ENCODE measurements at places on chromosomes 7 and 10.

DNA sequence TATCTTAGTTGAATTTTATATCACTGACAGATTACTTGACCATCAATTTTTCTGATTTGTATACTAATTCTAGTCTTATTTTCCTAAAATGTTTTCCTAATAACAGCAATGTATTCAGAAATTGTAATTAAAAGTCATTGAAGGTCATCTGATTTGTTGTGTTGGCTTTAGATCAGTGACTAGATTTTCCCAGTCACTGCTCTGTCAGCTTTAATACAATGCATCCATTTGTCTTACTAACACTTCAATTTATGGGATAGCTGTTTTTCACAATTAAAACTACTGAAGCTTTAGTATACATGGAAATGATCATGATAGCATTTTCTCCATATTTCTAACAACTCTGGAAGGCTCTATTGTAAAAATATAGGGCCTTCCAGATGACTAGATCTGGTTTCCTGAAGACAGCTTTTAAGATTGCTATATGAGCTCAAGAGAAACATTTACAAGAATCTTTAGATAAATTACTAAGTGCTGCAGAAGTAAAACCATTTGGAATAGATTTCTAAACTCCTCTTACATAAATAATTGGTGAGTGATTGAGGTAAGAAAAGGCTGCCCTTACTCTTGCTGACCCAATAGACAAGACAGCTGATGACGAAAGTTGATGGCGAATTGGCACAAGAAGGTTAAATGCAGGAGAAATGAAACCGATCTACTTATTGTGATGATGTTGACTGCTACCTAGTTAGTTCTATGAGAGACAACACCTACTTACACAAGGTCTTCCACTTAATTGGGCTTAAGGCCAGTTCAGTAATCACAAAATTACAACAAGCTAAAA is 74.1 kb downstream of the LRRTM3 start:
- no peak for DNase-seq

- DNase-seq: no peak
Observed at GRCh38 chr7:946256-946996, 8.1 kb downstream of the ADAP1 start.

DNA sequence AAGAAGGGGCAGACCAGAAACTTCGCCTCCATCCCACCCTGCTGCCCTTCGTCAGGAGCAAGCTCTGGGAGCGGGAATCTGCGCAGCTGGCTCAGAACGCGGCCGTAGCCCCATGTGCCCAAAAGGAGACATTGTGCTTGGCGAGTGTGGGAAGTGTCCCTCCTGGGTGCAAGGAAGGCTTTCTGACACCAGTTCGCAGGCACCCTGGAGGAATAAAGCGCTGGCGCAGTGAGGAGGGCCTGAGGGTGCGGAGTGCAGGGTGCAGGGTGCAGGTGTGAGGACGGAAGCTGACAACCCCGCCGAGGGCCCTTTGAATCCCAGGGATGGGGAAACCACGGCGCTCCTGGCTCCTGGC is 811 bp downstream of the SLIT1 start:
- no peak for DNase-seq

GRCh38 chr10:81961451-81962184 is 86.6 kb downstream of the NRG3 start:
- no peak for DNase-seq

DNA sequence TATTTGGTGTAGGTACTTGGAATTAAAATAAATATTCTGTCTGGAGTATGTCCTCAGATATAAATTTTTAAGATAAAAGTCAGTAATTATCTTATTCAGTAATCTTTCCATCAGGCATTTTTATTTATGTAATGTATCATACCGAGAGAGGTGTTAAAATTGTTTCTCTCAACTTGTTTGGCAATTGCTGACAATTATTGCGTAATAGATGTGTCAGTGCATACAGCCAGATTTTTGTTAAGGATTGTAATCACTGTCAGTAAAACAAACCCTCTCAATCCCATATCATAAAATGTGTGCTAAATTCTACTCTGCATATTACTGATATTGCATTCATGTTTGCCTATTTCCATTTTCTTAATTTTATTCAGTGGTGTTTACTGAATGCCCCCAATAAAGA is 69.2 kb downstream of the CNTNAP2 start:
- DNase-seq: no peak

DNA sequence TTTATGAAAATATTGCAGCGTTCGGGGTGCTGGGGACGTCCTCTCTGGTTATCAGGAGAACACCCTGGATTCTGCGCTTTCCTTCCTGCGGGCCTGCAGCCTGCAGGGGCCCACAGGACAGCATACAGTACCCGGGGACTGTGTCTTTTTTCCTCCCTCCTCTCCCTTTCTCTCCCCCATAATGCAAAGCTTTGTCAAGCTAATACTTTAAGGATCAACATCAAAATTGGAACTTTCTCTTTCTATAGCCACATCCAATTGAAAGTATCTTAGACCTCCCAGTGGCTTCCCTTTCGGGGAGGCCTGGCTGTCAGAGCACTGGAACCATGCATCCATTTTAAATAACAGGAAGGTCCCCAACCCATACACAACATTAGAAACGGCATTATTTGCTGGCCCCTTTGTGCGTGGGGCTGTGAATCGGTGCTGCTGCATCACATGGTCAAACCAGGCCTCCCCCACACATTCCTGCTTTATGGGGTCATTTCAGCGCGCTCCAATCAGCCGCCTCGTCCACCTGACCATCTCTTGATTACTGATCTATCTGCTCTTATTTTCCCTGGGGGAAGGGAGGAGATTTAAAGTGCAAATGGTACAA is 505.1 kb downstream of the DNAJB6 start:
- DNase-seq: no peak

DNA sequence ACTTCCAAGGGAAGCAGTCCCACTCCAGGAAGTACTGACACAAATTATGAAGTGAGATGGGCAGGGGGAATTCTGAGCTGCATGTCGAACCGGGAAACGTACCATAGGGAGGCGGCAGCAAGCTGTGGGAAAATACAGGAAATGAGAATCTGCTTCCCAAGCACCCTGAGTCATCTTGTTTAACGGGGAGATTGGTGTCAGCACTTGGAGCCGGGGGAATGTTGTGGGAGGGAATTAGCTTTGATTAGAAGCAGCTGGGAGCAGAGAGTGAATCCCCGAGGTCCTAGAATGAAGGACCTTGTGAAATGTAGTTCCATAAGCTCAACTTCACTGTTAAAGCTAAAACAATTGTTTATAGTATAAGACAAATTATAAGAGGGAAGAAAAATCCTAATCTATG is 141.4 kb upstream of the PRKCQ start:
- DNase-seq: no peak

All from CD4-positive, alpha-beta T cell treated with Interleukin-17A for 1 hour (primary cell).